ENCODE measurements at places on chromosomes 2 and 18.

DNA sequence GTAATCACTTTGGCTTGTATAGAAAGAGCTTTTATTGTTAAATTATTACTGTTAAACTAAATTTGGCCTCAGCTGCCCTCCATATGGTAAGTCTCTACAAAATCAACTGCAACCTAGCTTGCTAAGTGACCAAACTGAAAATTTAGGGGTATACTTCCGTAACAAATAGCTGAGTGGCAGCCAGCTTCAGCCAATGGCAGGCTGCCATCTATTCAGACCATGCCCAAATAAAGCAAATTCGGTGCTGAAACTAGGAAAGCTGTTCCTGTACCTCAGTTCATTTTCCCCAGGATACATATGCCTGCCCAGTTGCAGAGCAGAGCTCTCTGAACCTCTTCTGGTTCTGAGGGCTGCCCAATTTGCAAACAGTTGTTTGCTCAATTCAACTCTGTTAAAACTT lies 94.8 kb downstream of the EML6 start:
- DNase-seq: no peak

GRCh38 chr2:231099918-231100317 lies 24.9 kb downstream of the HTR2B start:
- no peak for DNase-seq

GRCh38 chr2:157722580-157723234 lies 94.0 kb upstream of the ACVR1C start:
- no peak for DNase-seq

GRCh38 chr2:181573140-181573736 lies 83.7 kb downstream of the CERKL start:
- DNase-seq: no peak

DNA sequence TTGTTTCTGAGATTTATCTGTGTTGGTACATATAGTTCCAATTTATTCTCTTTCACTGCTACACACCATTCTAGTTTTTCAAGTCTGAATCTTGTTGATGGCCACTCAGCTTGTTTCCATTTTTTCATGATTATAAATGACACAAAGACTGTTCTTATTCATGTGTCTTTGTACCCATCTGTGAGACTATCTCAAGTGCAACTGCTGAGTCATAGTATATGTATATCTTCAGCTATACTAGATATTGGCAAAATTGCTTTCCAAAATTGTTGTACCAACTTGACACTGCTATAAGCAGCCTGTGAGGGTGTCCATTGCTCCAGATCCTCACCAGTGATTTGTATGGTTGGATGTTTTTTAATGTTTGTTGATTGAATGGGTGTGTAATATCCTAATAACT lies 37.2 kb upstream of the RTN4 start:
- no peak for DNase-seq

DNA sequence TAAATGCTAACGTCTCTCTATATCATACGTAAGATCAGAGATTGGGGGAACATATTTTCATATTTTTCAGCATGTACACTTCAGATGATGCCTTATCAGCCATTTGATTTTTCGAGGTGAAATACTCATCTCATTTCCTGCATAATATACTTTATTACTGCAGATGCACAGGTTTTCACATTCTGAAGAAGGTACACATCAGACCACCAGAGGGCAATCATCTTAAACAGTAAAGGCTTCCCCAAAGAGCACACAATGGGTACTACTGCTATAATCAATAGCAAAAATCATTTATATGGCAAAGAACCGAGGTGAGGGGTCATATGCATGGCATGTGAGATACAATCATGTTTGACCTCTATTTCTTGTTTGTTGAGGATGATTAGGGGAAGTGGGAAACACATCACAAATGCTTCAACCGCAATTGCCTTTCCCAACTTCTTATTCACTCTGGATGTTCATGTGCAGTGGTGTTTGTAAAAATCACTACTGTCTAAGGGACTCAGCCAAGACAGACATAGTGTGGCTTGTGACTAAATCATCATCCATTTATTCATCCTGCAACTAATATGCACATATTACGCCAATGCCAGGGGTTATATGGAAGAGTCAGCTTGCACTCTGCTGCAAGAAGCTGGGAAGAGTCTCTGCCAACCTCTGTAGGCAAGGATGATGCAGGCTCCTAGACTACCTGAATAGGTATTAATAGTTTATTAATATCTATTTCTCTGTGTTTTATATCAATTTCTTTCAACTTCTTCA lies 118.7 kb downstream of the EPB41L3 start:
- DNase-seq: no peak

GRCh38 chr2:232214053-232214452 lies 164.5 kb upstream of the ALPP start:
- DNase-seq: no peak

GRCh38 chr2:196586511-196586991 lies 53.0 kb upstream of the CCDC150 start:
- no peak for DNase-seq

GRCh38 chr2:217774232-217774631 lies 228.6 kb downstream of the TNS1 start:
- DNase-seq: no peak

DNA sequence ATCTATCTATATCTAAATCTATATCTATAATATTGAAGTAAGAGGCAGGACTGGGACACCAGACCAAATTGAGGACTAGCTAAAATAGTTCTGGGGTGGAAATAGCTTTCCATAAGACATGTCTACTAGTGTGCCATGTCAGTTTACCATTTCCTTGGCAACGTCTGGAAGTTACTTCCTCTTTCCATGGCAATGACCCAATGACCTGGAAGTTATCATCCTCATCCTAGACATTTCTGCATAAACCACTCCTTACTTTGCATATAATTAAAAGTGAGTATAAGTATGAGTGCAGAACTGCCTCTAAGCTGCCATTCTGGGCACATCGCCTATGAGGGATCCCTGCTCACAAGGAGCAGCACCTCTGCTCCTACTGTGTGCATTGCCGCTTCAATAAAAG lies 734.0 kb upstream of the GCFC2 start:
- no peak for DNase-seq

GRCh38 chr18:71374294-71375000 lies 1085.6 kb downstream of the SOCS6 start:
- no peak for DNase-seq

GRCh38 chr2:33370636-33371265 lies 105.7 kb upstream of the RASGRP3 start:
- DNase-seq: no peak

DNA sequence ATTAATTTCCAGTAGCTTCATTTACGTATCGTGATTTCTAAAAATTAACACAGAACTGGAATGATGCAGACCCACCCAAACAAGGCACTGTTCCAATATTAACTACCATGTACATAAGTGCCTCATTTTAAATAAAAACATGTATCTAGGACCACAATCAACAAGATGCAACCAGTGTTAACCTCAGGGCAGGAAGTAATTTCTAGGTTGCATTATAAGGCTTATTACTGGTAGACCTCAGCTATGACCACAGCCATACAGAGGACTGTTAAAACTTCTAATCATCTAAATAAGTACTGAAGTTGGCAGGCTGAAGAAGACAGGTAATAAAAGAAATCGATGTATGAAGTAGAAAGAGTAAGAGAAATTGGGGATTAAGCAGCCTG lies 262.9 kb downstream of the HDAC4 start:
- no peak for DNase-seq

DNA sequence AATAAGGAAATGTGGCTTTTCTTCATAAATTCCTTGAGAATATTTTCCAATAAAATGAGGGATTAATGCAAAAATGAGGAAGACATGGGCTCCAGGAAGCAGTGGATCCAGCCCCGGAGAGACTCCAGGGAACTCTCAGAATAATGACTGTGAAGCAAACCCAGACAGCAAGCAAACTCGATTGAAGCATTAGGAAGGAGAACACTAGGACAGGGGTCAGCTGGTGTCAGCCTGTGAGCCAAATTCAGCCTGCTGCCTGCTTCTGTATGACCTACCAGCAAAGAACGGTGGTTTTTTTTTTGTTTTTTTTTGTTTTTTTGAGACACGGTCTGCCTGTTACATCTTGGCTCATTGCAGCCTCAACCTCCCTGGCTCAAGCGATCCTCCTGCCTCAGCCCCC lies 274.3 kb upstream of the FBXO11 start:
- no peak for DNase-seq

GRCh38 chr2:45131587-45131986 lies 122.3 kb upstream of the SIX2 start:
- DNase-seq: no peak

GRCh38 chr2:54658564-54659071 lies 64.8 kb upstream of the EML6 start:
- no peak for DNase-seq

GRCh38 chr2:197079414-197079813 lies 152.9 kb upstream of the PGAP1 start:
- DNase-seq: no peak

- DNase-seq: peak; percentile 72
These were observed 108.2 kb upstream of the CAPN13 start for GRCh38 chr2:30915486-30915885.

- DNase-seq: no peak
These were observed 443.4 kb downstream of the NYAP2 start for GRCh38 chr2:225842939-225843338.

DNA sequence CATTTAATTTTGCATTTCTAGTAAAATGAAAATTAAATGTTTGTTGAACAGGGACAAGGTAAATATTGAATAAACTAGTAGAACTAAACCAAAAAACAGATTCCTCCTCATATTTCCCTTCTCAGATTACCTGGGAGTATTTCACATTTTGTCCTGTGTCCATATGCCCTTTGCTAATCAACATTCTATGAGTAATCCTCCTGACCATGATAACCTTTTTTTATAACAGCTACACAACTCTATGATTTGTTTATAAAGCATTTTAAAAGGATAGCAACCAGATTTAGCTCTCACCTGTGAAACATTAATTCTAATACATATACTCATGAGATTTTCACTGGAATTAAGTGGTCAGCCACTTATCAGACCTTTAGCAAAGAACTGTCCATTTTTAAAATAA lies 7.1 kb upstream of the DSG2 start:
- no peak for DNase-seq

- no peak for DNase-seq
These were observed 86.0 kb downstream of the GALNT14 start for GRCh38 chr2:31052284-31052683.

DNA sequence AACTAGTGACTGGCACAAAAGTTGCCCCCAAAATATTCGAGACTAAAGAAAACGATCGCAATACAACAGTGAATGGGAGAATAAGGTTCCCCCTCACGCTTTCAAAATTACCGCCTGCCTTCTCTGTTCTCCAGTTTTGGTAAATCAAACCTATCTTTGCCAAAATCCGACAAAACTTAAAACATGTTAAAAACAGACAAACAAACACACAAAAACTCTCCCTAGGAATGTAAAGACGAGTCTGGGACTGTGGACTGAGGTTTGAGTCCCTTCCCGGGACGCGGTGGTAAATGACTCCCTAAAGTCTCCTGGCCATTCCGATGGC lies 435 bp upstream of the IMPACT start:
- no peak for DNase-seq

- DNase-seq: no peak
These were observed 48.9 kb downstream of the FSIP2 start for GRCh38 chr2:185787227-185788145.

DNA sequence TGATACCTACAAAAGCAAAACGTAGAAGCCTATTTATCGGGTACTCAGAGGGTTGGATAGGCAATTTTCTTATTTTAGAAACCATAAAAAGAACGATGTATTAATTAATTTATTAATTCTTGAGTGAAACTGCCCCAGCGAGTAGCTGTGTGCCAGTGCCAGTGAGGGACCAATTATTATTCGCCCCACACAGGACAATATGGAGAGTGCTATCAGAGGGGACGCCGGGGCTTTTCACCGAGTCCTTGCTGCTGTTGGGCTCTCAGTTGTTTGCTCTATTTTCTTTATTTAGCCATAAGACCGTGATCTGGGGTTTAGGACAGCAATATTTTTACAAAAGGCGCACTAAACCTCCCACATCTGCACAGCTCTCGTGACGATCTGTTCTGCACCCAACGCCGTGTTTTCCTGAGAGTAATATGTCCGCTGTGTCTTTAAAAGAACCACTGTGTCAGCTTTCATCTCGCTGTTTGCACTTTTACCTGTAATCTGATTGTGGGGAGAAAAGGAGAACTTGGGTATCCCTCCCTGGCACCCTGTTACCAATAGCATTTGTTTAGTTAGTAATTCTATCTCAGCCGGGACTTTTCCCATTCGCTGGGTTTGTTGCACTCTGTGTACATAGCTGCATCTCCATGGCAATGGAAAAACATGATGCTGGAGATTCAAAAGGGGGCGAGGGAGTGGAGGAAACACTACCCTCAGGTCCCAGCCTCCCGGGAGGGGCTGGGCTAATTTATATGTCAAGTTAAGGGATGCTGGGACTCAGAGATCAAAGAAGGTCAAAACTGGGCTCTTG lies 30.1 kb upstream of the ZNF516 start:
- no peak for DNase-seq

- DNase-seq: no peak
These were observed 38.3 kb downstream of the MRPL33 start for GRCh38 chr2:27809761-27810241.

DNA sequence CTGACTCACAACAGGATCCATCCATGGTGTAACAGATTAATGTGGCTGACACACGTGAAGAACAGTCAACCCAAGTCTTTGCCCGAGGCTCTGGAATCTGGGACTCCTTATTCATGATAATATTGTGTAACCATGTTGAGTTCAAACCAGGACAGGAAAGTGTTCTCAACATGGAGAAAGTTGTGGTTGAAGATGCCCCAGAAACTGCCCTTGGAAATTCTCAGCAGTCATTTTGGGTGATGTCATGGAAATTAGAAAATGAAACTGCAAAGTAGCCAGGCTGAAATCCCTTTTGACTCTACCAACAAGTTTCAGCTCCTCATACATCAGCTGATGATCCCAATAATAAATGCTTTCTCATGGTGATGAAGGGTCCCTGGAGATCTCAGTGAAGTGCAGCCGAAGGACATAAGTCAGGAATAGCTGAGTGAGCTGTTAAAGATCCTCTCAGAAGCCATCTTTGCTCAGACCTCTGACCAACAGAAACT lies 307.7 kb downstream of the TNS1 start:
- DNase-seq: no peak

DNA sequence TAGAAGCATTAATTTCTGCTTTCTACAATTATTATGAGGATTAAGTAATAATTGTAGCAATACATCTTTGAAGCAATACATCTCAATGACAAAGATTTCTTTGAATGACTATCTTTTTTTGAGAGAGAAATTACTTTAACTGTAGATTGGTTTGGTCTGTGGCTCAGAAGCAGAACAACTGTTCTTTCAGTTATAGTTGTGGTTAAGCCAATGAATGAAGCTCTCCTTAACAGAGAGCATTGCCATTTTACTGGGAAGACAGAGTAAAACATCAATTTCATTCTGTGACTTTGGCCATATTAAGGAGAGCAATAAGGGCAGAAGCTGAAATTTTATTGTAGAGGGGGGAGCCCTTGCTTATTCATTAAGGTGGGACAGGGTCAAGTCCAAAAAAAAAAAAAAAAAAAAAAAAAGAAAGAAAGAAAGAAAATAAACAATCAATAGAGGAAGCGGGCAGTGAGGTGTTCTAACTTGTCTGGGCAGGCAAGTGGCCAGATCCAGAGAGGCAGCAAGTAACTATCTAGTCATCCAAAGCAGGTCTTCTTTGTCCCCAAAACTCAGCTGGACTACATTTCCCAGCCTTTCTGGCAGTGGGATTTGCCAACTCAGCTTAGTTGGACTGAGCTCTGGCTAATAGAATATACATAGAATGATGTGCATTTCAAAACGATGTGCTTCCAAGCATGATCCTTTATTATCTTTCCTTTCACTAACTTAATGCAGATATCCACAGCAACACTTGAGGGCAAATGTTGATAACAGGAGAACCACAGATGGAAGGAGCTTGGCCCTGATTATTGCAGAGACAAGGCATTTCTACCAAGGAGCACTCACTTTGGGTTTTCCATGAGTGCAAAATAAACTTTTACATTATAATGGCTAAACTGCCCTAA lies 462.7 kb upstream of the CDH20 start:
- no peak for DNase-seq

GRCh38 chr2:48954935-48955334 lies 199.4 kb downstream of the FSHR start:
- DNase-seq: no peak

Data from H1 (cell line).